ENCODE measurements at places on chromosomes 12 and 14. TPM values are rescaled to one million over a fixed set of nuclear protein-coding genes. Genes with fewer than 3 reads are reported as not detected.

GRCh38 chr14:37985826-37986470 lies 221.8 kb upstream of the SSTR1 start:
- DNase-seq, result peak; percentile 27

GRCh38 chr12:120814903-120815429 lies 89.2 kb downstream of the SPPL3 start:
- DNase-seq, result no peak

DNA sequence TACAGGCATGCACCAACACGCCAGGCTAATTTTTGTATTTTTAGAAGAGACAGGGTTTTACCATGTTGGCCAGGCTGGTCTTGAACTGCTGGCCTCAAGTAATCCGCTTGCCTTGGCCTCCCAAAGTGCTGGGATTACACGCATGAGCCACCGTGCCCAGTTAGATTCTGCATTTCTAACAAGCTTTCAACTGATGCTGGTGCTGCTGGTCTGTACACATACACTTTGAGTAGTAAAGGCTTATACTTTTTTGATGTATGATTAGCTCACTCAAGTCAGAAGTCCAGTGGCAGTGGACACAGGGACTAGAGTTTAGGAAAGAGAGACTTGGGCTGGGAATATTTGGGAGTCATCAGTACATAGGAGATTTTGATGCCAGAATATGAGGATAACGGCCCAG lies 2.2 kb upstream of the TBC1D15 start:
- no peak for DNase-seq

GRCh38 chr12:93563807-93564538 lies 8.5 kb upstream of the SOCS2 start:
- no peak for DNase-seq

ADCY4 gene
- 74.8 TPM for total RNA-seq

DNA sequence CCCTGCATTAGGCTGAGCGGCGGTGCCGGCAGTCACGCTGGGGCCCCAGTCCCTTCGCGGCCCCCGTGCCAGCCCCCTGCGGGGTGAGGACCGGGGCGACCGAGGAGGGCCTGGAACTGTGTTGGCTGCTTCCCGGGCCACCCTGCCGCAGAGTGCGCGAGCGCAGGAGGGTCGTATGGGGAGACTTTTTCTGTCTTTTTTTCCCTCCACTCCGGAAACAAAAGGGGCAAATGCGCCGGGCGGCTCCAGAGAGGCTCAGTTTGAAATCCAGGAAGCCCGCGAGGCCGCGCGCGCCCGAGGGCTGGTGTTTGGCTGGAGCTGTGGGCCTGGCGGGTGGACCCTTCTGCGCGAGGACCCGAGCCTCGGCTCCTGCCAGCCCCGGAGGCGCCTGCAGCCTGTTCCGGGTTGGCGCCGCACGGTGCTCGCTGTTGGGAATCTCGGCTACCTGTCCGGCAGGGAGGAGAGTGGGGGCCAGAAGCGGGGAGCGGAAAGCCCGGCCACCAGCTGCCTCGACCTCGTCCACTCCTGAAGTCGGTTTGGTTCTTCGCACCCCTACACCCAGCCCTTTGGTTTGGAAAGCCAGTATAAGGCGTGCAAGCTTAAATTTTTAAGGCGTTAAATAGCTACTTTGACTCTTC lies 638 bp downstream of the PLEKHG3 start:
- peak; percentile 50 for DNase-seq

HOXC6 gene
- not detected for total RNA-seq

BDKRB1 gene
- total RNA-seq, result 1.6 TPM

PTPRR gene
- 31.4 TPM for total RNA-seq

DNA sequence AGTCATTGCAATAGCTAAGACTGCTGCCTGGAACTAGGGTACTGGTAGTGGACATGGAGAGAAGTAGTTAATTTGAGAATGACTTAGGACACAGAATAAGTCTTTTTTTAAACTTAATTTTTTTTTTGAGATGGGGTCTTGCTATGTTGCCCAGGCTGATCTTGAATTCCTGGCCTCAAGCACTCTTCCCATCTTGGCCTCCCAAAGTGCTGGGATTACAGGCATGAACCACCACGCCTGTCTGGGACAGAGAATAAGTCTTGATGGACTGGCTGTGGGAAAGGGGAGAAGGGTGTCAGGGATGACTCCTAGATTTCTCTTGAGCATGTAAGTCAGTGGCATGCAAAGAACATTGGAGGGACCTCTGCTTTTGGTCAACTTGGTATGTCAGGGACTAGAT lies 42.9 kb downstream of the LIN52 start:
- no peak for DNase-seq

- DNase-seq, result no peak
These were observed 34.6 kb upstream of the ACSM4 start for GRCh38 chr12:7269273-7269672.

- DNase-seq, result peak; percentile 17
These were observed 28.3 kb downstream of the DYNC1H1 start for GRCh38 chr14:101992708-101993107.

TMEM119 gene
- 3.3 TPM for total RNA-seq

GRCh38 chr12:27163048-27163715 lies 80.8 kb upstream of the C12orf71 start:
- DNase-seq, result no peak

DNA sequence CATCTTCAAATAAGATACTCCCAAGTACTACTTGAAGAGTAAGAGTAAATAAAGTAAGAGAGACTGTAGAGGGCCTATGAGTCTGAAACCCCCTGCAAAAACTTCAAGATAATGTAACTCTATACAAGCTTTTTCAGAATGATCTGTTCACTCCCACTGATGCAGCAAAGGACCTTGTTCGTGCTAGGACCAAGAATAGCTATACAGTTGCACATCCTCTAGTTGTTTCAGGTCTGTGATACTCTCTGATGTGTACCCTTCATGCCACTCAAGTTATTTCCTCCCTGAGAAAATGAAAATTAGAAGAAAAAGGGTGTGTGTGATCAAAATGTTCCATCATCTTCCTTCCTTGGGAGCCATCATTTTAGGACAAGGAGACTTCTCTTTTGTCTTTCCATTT lies 204.4 kb downstream of the ALX1 start:
- DNase-seq, result no peak

DNA sequence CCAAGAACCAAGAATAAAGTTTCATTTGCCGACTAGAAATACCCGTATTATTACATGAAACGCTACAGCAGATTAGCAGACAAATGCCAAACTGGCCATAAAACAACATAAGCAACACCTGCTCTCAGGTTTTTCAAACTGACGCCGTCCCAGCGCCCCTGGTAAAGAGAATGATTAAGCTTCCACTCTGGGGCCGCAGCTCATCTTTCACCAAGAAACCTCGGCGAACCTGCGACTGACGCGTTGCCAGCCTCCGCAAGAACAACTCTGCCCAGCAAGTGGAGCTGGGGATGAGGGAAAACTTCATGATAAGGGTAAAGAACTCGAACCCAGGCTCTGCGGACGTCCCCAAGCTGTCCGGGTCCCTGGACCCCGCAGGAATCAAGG lies 530 bp downstream of the ARL1 start:
- DNase-seq, result no peak
